GM04503 (cell line): ENCODE measurements at places on chromosomes 7 and 10.

DNA sequence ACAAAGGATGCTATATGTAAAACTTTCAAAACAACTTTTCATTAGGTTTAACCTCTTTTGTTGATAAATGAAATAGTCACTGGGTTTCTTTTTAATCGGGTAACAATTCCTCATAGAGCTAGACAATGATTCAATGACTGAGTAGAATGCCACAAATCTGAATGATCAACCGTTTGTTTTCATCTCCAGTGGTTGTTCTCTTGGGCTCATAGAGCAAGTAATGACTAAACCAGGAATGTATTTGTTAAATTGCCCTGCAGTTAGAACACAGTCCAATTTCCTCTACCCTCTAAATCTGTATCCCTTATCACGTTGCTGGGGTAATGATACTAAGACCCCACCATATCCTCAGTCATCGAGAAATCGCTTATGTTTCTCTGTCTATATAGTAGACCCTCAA is 40.0 kb downstream of the CNNM1 start:
- DNase-seq: no peak

- DNase-seq: no peak
Measured at GRCh38 chr10:21080261-21080660, 183.2 kb upstream of the NEBL start.

DNA sequence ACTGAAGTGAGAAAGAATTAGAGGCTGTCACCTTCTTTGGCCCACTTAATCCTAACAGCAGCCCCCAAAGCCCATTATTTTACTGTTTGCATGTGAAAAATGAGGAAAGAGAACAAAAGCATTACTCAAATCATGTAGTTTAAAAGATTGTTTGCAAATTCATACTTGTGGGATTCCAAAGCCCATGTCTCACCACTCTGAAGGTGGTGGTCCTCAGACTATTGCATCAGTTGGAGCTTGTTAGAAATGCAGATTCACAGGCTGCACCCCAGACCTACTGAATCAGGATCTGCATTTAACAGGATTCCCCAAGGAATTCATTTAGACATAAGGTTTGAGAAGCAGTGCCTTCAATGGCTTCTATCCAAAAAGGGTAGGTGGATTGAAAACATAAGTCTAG is 93.7 kb upstream of the PDE1C start:
- DNase-seq: no peak

- DNase-seq: no peak
Measured at GRCh38 chr10:11663763-11664555, 52.5 kb upstream of the USP6NL start.

GRCh38 chr10:99057936-99058690 is 177.5 kb downstream of the HPSE2 start:
- DNase-seq: no peak

DNA sequence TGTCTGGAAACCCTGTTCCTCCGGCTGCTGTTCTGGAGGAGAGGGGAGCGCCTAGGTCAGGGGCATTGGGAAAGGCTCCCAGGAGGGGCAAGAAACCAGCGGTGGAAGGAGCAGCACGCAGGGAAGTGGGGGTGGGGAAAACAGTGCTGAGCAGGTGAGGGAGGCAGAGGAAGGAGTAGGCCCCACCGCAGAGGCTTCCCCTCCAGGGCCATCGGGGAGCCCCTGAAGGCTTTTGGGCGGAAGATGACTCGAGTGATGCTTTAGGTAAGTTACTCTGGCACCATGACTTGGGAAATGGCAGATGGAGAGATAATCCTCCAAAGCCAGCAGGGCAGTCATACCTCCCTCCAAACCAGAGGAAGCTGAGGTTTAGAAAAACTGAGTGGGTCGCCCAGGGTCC is 106.5 kb upstream of the ANLN start:
- no peak for DNase-seq

GRCh38 chr7:25822823-25823222 is 329.2 kb upstream of the NFE2L3 start:
- DNase-seq: no peak

- no peak for DNase-seq
Measured at GRCh38 chr7:139602143-139602722, 78.7 kb downstream of the CLEC2L start.

DNA sequence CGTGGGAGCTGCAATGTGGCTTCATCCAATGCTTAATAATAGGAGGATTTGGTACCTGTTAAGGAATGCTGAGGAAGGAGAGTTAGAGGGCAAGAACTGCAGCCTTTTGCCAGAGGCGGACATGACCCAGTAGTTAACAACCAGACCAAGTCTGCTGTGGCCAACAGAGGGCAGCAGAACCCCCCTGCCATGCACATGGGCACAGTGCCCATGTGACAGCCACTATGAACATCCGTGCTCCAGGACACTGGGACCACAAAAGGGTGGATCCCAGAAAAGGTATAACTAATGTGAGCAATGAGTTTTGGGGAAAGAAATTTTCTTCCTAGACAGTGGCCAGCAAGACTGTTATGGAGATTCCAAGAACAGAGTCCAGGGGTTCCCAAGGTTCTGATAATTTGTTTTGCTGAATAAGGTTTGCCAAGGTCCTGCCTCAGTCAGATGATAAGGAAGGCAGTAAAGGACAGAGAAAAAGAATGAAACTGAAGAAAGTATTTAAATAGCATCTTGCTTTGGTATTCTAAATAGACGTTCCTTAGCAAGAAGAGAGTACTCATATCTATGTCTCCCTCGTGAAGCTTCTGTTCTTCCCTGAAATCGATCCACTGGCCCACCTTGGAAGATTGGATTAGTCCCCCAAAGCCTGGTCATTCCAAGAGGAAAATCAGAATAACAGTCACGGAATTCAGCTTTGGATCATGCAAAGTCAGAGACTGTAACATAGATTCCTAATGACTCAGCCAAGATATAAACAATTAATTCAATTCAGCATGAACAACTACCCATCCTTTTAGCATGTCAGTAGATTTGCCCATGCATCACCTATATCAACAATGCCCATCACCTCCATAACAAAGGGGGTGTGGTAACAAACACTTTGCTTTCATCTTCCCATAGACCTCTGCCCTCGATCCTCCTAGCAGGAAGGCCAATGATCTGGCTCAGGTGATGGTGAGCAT is 56.0 kb downstream of the LGI1 start:
- DNase-seq: no peak

DNA sequence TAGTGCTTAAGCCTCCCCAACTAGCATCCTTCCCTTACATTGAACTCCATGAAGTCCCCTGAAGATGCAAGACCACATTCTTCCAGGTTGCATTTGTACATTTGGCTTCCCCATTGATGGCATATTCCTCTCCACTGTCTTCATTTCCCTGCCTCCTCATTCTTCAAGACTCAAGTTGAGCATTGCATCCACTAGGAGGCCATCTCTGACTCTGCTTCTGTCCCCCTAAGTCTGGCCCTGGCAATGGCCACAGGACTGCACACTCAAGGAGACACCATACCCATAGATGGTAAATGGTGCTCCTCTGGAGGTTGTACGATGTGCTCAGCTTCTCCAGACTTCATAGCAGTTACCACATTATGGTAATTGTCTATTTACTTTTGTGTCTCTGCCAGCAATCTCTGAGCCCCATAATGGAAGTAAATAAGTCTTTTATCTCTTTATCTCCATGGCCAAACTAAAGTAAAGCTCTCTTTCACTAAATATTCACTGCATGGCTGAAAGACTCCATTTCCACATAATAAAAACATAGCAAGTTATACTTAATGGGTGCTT is 112.6 kb downstream of the PTPRZ1 start:
- no peak for DNase-seq

GRCh38 chr10:86752311-86752710 is 4.1 kb upstream of the BMPR1A start:
- no peak for DNase-seq

DNA sequence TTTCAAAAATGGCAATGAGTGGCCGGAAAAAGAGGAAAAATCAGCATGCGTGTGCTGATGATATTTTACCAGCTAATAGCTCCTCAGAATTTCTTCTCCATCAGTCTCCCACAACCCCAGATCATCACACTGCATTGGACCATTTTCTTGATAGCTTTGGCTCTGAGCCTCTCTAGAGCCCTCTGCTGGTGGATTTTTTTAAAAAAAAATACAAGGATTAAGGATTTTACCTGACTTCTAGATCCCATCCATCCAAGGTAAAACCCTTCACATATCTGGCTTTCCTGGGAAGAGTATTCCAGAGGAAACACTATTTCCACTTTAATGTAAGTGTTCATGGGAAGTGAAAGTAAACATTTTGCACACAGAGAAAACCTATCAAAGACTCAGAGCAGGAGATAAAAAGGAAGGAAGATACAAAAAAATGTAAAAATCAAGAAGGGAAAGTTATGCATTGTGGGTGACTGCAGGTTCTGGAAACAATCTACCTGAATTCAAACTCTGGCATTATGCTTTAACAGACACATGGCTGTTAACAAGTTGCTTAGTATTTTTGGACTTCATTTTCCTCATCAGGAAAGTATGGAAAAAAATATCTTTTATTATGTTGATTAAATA is 380.9 kb downstream of the LRRTM3 start:
- no peak for DNase-seq
